SK-N-SH (cell line): ENCODE measurements at places on chromosomes 5 and 9. TPM values are rescaled to one million over a fixed set of nuclear protein-coding genes. Genes with fewer than 3 reads are reported as not detected.

Gene ZNF483
- 0.53 and 0.60 TPM in 2 replicates for polyA plus RNA-seq

DNA sequence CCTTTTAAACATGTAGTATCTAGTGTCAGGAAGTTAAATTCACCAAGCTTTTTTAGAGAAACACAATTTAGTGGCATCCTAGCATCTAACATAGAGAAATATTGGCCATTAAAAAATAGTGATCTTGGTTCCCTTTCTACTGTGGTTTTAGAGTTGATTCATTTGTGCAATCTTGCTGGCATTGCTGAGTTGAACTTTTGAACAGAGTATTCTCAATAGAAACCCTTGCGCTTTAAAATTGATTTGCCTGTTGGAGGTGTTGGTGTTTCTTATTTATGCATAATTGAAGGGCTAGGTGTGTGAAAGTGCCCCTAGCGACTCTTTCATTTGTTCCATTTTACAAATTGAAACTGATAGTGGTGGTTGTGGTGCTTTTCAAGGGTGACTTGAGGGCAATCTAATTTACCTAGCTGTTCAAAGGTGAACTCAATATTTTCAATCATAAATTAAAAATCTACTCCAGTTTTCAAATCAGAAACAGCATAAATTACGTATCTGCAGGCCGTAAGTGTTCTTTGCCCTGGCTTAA lies 73.0 kb upstream of the MPDZ start:
- DNase-seq = no peak

- no peak for DNase-seq
These were observed 69.5 kb upstream of the RAD23B start for GRCh38 chr9:107213561-107214028.

DNA sequence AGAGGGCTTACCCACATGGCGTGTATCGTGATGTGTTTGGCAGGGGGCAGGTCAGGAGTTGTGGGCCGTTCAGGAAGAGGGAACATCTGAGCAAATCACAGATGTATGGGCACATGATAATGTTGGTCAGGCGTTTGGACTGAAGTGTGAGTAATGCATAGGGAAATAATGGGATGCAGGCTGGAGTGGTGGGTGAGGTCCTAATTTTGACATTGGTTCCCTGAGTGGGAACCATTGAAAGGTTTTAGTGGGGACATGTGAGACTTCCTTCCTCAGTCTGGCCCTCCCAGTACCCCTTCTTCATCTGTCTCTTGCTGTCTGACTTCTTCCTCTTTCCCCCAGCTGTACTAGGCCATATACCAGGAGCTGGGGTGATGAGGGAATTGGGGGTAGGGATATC lies 7.6 kb downstream of the OTULIN start:
- no peak for DNase-seq

GRCh38 chr5:149271195-149271715 lies 404 bp upstream of the AFAP1L1 start:
- no peak for DNase-seq

Gene CD74
- polyA plus RNA-seq = 0.15 and 0.26 TPM in 2 replicates

Gene ELAVL2
- 0.15 and 0.28 TPM in 2 replicates for polyA plus RNA-seq

GRCh38 chr5:82772281-82772680 lies 304.9 kb downstream of the TMEM167A start:
- DNase-seq = no peak

DNA sequence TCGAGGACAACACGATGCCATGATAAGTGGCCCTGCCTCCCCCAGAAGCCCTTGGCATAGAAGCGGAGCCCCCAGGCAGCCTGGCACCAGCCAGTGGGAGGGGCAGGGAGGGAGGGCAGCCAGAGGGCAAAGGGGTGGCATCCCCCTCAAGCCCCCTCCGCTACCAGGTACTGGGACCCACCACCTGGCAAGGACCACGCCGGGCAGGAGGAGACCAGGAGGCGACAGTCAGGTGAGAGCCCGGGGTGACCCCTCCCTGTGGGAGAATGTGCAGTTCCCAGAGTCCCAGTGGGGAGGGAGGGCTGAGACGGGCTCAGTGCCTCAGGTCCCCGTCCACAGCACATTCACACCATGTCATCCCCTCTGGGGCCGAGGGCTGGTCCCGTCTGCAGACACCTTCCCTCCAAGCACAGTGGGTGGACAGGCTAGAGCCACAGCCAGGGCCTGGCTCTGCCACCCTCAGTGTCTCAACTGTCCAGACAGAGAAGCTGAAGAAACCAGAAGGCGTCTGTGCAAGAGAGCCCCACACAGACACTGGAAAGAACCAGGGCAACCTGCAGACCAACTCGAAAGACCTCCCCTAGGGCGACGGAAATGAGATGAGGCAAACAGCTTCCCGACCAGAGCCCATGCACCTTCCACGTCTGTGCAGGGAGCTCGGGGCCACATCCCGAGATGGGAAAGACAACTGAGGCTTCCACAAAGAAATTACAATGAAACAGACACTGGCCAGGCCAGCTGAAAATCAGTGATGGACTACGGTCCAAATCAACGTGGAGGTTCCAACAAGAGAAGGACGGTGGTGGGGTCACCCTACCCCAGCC lies 11.1 kb downstream of the BRD3 start:
- peak; percentile 49 for DNase-seq

Gene GABRG2
- not detected in 2 replicates for polyA plus RNA-seq

- DNase-seq = peak; percentile 44
These were observed 15.0 kb downstream of the S1PR3 start for GRCh38 chr9:89006267-89006666.

Gene PAIP1
- 70.0 and 98.5 TPM in 2 replicates for polyA plus RNA-seq

Gene PPP3R2
- not detected in 2 replicates for polyA plus RNA-seq

DNA sequence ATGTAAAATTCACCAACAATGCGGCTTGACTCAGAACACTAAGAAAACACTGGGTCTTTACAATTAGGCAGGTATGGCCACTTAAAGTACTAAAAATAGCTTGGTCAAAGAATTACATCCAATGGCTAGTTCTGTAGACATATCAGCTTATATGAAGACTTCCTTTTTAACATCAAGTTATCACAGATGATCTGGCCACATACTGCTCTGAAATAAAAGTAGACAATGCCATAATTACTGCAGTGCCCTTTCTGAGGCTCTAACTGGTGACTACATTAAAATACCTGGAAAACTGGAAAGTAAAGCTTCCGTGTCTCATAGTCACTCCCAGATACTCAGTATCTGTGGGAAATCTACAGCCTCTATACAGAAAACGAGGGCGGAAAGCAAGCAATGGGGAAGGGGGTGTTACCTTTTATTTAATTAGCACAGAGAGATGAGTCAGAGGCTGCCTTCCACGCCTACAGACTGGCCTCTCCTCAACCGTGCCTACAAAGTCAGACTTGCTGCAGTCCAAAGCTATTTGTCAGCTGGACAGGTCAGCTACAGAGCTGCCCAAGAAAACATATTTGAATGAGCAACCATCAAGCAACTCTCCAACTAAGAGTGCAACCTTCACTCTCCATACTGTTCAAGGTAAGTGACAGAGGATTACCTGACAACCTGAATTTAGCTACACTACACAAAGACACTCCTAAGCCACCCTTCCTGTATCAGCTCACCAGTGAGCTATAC lies 8.7 kb downstream of the SERINC5 start:
- peak; percentile 48 for DNase-seq

Gene ENHO
- 1.2 and 1.5 TPM in 2 replicates for polyA plus RNA-seq

DNA sequence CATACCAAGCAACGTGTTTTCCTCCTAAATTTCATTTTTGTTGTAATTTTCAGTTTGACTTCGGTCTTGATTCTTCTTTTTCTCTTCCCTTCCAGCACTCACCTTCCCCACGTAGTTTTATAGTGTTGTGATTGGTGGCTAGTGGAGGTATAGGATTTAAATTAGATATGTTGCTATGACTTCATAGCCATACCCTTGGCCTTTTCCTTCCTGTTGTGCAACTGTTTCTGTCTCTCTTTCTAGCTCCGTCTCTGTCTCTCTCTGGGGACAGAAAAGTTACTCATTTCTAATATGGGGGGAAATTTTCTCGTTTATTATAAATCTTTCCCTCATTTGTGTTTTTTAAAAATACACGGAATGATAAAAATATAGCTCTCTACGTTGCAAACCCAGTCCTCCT lies 20.6 kb upstream of the C5orf24 start:
- no peak for DNase-seq

- DNase-seq = no peak
These were observed 211.0 kb upstream of the PANK3 start for GRCh38 chr5:168790002-168790635.

GRCh38 chr9:134358026-134358661 lies 31.9 kb downstream of the RXRA start:
- no peak for DNase-seq

DNA sequence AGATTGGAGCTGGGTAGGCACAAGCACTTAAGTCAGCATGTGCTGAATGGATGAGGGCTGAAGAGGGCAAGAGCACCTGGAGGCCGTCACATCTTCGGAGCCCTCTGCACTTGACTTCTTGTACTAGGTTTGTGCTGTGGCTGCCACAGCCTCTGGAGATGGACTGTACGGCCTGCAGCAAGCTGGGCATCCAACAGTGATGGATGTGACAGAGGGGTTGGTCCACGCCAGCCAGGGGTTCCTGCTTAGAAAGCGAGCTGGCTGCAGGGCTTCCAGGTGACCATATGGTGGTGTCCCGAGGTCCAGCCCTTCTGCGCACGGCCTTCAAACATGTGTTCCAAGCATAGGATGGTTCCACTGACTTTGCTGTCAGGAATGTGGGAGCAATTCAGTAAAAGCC lies 65.1 kb upstream of the PHYKPL start:
- no peak for DNase-seq

DNA sequence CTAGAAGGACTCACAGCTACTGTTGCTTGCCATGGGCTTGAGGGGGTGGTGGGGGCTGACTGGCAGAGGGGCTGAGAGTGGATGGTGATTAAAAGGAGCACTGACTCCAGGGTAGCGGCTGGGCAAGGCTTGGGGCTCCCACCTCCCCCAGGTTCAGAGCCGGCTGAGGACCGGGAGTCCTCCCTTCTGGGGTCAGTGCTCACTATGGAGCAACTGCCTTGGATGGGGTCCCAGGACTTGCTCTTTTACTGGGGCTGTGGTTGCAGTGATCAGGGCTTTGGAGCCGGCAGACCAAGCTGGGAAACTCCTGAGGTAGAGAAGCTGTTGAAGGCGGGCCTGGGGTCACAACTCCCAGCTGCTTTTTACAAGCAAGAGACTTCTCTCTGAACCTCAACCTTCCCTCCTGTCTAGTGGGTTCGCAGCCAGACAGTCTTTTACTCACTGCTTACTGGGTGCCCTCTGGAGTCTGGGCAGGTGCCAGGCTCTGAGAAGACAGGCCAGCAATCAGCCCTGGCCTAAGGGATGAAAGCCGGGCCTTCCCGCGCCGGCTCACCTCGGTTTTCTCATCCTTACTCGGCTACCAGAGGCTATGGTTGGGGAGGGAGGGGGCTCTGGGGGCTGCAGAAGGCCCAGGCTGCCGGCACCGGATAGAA lies 795 bp upstream of the ASS1 start:
- no peak for DNase-seq

DNA sequence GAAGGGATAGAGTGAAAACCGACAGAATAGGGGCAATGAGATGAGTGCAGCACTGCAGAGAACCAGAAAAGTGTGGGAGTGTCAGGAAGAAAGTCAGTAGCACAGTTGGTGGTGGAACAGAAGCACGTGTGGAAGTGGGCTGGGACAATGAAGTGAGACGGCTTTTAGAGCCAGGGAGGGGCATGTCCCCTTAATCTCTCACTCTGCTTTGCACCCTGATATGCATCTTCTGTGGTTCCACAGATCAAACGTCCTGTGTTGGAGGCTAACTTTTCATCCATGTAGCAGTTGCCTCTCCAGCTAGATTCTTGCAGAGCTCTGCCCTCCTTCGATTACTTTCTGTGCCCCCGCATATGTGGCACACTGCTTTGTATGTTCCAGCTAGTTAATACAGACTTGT lies 163.6 kb downstream of the DOCK8 start:
- DNase-seq = no peak

GRCh38 chr9:135357863-135358551 lies 121.6 kb upstream of the PPP1R26 start:
- DNase-seq = no peak

DNA sequence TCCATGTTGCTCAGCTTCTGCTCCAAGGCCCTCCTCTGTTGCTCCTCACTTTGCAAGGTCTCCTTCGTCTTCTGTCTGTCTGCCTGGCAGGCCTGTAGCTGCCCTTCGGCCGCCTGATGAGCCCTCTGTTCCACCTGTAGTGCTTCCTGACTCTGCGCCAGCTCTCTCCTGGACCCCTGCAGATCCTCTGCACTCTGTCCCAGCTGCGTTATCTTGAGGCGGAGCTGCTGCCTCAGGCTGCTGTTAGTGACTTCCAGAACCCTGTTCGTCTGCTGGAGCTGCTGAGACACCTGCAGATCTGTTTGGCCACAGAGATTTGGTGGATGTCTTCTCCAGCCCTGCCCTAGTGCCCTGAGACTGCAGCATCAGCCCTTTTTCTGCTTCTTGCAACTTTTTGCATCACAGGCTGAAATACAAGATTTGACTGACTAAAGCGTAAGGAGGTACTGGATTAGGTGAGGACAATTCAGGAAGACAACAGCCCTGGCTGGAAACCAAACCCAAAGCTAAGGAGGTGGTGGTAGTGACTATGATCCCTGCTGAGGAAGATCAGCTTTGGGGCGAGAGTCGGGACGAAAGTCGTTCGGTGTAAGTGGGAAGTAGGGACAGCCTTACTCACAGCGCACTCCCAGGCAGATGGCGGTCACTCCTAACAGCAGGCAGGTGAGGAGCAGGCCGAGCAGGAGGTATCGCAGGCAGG lies 2.1 kb downstream of the CD72 start:
- no peak for DNase-seq

Gene LRRC19
- not detected in 2 replicates for polyA plus RNA-seq

GRCh38 chr9:81489046-81489445 lies 200.3 kb downstream of the TLE1 start:
- DNase-seq = no peak
